ENCODE measurements at places on chromosomes 6 and 20.

GRCh38 chr20:9507544-9508239 is 6.7 kb upstream of the LAMP5 start:
- DNase-seq = no peak

DNA sequence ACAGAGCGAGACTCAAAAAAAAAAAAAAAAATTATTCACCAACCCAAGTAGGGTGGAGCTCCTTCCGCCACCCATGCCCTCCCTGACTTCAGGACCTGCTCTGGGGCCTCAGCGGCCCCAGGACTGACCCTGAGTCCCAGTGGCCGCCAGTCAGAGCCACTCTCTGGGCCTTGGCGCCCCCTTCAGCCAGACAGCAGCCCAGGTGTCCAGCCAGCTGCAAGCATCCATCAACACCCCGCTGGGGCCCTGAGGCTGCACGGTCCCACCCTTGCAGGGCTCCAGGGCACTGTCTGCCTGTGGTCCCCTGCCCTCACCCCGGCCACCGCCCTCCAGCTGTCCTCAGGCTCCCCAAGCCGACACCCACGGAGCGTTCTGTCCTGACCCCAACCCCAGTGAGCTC is 11.4 kb upstream of the KCNQ2 start:
- DNase-seq = no peak

DNA sequence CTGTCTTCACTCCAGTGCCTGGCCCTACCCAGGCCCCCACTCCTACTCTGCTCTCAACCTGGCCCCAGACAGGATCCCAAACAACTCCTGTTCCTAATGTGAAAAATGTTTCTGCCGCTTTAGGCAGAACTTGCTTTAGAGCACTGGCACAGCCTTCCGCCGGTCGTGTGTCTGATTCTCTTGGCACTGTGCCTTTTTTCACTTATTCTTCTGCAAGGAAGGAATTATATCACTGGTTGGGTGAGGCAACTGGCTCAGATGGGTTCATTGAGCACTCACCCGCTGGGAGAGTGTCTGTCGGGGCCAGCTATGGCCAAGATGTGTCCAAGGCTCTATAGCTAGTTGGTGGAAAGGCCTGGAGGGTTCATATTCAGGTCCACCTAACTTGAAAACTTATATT is 33.6 kb upstream of the HLA-A start:
- DNase-seq = no peak

- peak; percentile 70 for DNase-seq
Observed at GRCh38 chr6:152110886-152111820, 303.7 kb downstream of the ESR1 start.

- DNase-seq = peak; percentile 80
Observed at GRCh38 chr6:162856885-162857284, 129.1 kb downstream of the PACRG start.

- DNase-seq = peak; percentile 24
Observed at GRCh38 chr6:128111096-128111495, 210.2 kb upstream of the THEMIS start.

GRCh38 chr20:38307371-38308046 is 3.6 kb downstream of the BPI start:
- peak; percentile 24 for DNase-seq

GRCh38 chr20:1184638-1185315 is at the start of gene TMEM74B:
Gene TMEM74B (minus strand): TSS chr20:1184981. CDS start chr20:1183801, 1,180 bp downstream.
- DNase-seq = no peak

GRCh38 chr6:36984581-36985416 is 1.2 kb downstream of the MTCH1 start:
- peak; percentile 51 for DNase-seq

GRCh38 chr6:40586369-40587201 is 579 bp downstream of the LRFN2 start:
- DNase-seq = no peak

DNA sequence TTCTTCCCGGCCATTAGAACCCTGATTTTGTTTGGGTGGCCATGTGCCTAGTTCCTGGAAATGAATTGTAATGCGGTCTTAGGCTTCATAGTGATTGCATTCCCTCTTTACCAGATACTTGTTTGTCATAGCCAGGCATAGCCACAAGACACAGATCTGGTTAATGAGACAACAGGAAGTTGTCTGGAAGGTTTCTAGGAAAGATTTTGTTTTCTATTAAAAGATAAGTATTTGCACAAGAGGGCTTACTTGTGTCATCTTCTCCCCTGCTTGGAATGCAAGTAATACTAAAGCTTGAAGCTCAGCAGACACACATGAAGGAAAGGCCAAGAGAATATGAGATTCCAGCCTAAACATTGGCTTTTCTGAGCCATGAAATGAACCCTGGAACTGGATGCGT is 12.9 kb downstream of the FARS2 start:
- no peak for DNase-seq

- peak; percentile 29 for DNase-seq
Observed at GRCh38 chr6:125363039-125363823, 61.5 kb upstream of the HDDC2 start.

DNA sequence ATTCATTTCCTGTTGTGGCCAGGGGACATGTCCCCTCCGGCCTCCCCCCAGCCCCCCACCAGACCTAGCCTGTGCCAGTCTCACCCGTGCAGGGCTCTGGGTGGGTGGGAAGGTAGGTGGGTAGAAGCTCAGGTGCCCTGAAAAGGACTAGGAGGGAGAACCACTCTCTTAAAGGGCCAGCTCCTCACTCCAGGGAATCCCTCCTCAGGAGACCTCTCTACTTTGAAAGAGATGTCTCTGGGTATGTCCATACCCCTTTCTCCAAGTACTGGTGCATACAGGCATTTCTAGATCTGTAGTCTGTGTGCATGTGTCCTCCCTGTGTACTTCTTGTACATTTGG is 60.8 kb upstream of the EPB41L1 start:
- DNase-seq = no peak

DNA sequence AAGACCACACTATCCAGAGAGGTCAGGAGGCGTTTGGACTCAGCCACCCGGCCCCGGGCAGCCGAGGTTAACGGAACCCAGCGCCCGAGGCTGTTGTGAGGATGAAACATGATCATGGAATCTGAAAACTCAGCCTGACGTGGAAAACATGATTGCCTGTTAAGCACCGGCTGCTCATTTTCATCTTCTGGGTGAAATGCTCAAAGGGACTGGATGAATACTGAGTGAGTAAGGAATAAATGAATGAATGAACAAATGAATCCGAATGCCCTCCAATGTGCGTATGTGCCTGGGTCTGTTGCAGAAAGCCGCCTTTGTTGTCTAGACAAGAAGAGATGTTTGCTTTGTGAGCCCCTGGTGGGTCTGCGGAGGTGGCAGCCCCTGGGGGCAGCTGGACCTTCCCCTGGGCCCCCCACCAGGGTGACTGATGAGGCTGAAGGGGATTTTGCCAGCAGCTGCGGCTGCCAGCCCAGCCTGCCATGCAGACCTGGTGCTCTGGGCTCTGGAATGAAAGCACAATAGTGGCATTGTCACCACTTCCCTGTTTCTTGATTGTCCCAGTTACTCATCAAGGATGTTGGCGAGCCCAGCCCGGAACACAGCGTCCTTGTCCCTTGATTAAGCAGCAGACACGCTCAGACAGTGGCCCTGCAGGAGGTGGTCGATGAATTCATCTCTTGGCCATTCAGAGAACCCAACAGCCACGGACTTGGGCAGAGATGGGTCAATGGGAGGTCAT is 211.1 kb downstream of the ANKRD60 start:
- peak; percentile 88 for DNase-seq
